ENCODE measurements at places on chromosomes 16 and 17.

GRCh38 chr17:49932138-49932723, 36.8 kb upstream of the DLX4 start:
- DNase-seq = no peak

DNA sequence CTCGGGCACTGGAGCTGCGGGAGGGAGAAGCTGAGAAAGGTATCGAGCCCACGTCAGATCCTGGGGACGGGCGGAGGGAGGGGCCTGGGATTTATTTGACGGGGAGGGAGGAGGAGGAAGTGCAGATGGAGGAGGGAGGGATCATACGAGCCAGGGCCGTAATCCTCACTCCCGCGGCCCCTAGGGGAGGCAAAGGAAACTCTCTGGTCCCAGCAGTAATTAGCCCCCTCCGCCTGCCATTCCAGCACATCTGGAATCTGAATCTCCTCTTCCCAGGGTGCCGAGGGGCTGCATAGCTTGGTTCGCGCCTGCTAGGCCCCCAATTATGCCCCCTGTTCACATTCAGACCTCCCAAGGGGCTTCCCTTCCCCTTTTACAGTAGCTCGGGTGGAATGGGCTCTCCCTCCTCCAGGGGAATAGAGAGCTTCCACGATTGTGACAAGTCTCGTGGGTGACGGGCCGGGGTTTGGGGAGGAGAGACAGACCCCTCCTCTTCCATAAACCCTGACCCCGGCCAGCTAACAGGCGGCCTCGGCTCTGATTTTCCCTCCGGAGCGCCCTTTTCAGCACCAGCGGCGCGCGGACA, at the start of gene SEZ6L2:
SEZ6L2 (minus strand) TSS at position 35 of the 586 bp plus-strand sequence. CDS start 531 bp downstream, outside the sequence.
- DNase-seq = peak; percentile 98

DNA sequence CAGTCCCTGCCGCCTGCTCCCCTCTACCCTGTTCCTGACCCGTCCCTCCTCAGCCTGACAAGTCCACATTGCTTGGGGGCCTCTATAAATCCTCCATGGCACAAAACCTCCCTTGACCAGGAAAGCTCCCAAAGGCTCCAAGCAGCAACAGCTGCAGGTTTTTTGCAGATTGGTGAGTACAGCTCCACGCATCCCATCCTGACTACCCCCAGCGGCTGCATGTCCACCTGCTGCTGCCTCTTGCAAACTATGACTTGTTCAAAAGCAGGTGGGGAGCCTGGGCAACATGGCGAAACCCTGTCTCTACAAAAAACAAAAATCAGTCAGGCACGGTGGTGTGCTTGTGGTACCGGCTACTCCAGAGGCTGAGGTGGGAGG, 122.8 kb downstream of the ANKRD11 start:
- DNase-seq = no peak

DNA sequence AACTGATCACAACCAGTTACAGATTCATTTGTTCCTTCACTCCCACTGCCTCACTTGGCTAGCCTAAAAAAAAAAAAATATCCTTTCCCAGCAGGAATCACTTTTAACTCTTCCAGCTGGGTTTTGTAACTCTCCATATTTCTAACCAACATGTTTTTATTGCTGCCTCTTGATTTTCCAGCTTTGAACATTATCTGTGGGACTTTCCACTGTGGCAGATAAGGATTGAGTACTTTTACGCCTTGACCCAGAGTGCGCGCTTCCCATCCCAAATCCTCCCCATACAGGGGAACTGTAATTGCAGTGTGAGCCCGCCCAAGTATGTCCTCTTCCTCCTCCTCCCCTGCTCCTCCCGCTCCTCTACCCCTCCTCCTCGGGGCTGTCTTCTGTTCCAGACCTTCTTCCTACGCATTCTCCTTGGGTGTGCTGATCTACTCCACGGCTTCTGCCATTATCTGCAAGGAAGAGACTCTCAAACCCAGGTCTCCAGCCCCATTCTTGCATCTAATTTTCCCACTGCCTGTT, 43.4 kb downstream of the CYB5D2 start:
- no peak for DNase-seq

GRCh38 chr17:73174126-73174525, 9.3 kb downstream of the SSTR2 start:
- DNase-seq = no peak

GRCh38 chr17:41067281-41067680, 1.6 kb upstream of the KRTAP2-4 start:
- DNase-seq = no peak

DNA sequence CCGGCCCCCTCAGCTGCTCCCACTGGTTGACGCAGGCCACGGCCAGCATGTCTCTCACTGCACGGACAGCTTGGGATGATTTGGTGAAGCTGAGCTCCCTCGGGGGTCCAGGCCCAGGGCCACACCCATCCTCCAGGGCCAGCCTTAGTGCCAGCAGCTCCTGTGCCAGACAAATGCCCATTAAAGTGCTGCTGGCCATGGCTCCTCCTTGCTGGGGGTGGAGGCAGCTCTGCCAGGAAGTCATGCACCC, 2.5 kb downstream of the TRIM47 start:
- no peak for DNase-seq

GRCh38 chr16:87812200-87812656, 46.4 kb upstream of the KLHDC4 start:
- no peak for DNase-seq

DNA sequence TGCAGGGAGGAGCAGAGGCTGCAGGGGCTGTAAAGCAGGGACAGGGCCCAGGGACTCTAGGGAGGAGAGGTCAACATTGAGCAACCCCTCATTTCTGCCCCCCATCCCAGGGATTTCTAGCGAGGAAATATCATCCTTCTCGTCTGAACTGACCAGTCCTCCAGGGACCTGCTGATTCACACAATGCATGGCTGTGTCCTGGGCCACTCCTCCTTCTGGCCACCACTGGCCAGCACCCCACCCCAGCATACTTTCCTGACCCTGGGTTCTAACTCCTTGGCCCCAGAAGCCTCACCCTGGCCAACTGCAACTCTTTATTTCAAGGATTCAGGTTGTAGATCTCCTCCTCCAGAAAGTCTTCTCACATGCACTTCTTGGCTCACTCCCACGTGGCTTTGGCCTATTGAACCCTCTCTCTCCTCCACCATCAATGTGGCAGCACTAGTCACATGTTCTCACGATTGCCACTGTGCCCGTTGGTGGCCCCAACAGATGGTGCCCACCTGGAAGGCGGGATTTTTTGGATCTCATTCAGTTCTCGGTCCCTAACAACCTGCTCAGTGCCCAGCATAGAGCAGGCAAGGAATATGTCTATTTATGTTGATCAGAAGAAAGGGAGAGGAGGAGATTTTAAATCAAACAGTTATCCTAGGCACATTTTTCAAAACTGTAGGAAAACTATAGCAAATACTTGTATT, 41.5 kb downstream of the CUEDC1 start:
- DNase-seq = no peak

GRCh38 chr16:69709456-69710084, 16.8 kb downstream of the NQO1 start:
- peak; percentile 32 for DNase-seq

DNA sequence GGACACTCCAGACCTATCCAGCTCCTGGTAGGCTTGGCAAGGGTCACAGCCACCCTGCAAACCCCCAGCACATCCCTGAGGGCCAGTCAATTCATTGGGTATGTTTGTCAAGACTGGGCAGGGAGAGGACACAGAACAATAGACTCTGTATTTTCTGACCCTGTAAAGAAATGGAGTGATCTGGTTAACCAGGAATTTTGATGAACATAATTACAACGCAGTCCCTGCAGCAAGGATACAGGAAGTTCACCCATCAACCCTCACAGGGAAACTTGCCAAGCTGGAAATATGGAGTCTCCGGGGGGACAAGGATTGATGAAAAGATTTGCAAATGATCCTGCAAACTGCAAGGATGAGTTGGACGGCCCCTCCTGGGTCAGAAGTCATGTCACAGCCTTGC, 126.1 kb upstream of the RCVRN start:
- DNase-seq = peak; percentile 11

GRCh38 chr17:1640329-1641064, 5.0 kb downstream of the SCARF1 start:
- peak; percentile 23 for DNase-seq

- no peak for DNase-seq
Measured at GRCh38 chr16:66905633-66906539, 12.8 kb downstream of the CDH16 start.

- DNase-seq = no peak
Measured at GRCh38 chr16:55605754-55606336, 39.4 kb downstream of the CAPNS2 start.

DNA sequence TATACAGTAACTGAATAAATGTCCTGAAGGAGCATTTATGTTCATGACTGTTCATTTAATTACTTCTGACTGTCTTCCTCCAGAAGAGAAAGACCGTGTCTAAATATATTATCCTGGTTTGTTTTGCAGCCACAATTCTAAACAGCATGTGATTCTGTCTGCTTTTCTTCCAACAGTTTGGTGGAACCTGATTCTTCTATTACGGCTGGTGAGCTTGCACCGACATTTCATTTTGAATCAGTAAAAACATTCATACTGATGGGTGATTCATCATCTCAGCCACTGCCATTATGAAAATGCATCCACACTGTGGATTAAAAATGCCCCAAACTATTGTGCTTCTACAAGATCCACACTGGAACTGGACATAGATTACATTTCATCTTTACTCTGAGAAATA, 16.9 kb downstream of the KNOP1 start:
- no peak for DNase-seq

- peak; percentile 81 for DNase-seq
Measured at GRCh38 chr17:81735264-81736102, 23.4 kb downstream of the SLC25A10 start.

DNA sequence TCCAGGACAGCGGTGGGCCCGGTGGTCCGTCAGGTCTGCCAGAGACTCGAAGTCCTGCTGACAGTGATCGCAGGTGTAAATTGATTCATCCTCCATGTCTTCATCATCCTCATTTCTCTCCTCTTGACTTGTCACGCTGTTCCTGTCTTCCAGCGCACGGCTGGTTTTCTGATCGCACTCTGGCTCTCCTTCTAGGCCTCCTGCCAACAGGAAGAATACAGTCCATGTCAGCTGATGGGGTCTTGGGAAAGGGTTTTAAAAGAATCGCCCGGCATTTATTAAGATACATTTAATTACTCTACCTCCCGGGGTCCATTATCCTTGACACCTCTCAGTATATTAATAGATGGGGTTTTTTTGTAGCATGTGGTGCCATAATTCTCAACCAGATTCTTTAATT, 125.1 kb downstream of the ZNF423 start:
- no peak for DNase-seq

DNA sequence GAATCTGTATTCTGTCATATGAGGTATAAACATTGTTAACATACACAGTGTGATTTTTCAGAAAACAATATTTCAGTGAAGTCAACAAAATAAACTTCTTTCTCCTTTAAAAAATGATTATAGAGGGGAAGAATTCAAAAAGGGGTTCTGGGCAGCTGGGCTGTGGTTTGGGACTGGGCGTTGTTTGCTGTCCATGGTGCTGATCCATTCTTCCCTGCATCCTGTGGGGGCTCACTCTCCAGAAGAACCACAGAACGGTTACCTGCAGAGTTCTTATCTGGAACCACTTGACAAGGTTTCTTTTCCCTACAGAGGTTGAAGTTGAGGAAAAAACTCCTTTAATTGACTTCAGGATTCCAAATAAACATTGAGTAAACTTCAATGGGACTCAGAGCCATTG, 1091.0 kb downstream of the CDH8 start:
- DNase-seq = no peak

- DNase-seq = peak; percentile 21
Measured at GRCh38 chr16:46885960-46886763, 2.0 kb downstream of the GPT2 start.

GRCh38 chr16:85762970-85763369, 12.1 kb upstream of the C16orf74 start:
- DNase-seq = no peak

DNA sequence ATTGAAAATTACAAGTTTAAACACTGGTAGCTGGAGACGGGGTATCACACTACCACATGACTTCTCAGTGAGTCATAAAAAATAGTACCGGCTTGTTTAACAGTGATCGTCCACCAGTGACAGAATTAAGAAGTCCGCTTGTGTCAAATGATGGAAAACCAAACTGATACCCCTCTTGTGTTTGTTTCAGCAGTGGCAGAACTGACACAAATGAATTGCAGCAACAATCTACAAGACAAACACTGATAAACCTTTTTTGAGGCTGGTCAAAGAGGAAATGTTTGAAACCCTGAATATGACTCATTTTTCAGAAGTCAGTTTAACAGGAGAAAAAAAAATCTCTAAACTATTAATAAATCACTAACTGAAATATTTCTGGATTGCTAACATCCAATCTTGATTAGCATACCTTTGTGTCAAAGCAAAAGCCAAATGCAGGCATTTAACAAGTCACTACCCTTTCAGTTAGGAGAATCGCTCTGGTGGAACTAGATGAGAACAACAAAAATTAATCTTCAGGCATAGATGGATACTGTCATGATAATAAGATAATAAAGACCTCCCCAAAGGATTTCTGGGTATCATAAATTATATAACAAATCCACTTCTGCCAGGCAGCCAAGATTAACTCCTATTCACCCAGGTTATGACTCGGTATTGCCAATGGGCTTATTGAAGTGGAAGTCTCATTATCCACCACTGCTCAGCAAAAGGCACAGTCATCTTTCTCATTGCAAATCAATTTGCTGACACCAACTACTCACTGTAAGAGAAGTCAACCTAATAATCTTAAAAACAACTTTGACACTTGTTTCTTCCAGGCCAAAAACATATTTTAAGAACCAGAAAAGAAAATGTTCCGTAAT, 20.8 kb downstream of the DCUN1D3 start:
- no peak for DNase-seq

DNA sequence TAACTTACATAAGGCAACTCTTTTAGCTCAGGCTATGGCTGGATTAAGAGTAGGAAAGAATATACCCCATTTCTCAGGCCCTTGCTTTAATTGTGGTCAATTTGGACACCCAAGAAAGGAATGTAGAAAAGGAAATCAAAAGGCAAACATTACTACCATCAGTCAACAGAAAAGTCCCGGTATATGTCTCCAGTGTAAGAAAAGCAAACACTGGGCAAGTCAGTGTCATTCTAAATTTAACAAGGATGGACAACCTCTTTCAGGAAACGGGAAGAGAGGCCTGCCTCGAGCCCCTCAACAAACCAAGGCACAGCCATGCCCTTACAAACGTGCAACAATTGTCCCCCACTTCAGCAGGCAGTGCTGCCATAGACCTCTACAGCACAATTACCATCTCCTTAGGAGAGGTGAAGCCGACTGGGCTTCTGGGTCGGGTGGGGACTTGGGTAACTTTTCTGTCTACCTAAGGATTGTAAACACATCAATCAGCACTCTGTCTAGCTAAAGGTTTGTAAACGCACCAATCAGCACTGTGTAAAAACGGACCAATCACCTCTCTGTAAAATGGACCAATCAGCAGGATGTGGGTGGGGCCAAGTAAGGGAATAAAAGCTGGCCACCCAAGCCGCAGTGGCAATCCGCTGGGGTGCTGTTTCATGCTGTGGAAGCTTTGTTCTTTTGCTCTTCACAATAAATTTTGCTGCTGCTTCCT, 12.4 kb downstream of the MRPL58 start:
- DNase-seq = no peak
